ENCODE measurements at places on chromosomes 12 and 14.

DNA sequence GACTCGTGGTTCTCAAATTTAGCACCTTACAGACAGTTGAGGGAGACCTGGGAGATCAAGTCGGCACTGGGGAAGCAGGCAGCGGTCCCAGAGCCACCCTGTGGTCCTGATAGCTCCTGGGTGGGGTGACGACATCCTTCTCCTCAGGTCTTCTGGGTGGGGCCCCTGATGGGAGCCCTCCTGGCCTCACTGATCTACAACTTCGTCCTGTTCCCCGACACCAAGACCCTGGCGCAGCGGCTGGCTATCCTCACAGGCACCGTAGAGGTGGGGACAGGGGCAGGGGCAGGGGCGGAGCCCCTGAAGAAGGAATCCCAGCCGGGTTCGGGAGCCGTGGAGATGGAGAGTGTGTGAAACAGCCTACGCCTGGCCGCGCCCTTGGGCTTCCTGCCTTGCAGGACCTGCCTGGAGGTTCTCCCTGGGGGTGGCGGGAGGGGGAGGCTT lies 2.6 kb downstream of the AQP6 start:
- no peak for DNase-seq

GRCh38 chr12:42865282-42865681 lies 275.7 kb upstream of the PRICKLE1 start:
- no peak for DNase-seq

DNA sequence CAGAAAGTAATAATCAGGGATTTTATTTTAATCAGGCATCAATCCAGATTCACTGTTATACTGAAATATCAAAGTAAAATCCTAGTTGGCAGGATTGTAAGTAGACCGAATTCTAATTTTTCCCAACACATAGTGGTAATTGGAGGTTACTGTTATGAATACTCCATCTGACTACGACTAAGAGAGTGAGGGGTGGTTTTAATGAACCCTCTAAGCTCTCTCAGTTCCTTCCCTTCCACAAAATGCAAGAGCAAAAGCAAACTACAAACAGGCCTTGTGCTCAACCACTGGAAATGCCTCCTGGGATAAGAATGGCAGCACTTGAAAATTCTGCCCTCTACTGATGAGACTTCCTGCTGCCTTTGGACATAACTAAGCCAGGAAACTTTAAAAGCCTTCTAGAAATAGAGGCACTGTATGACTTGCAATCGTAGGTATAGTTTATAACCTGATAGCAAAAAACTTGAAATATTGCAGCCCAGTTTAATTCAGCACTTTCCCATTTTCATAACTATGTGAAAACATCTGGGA lies 184.8 kb downstream of the SLC16A7 start:
- no peak for DNase-seq

DNA sequence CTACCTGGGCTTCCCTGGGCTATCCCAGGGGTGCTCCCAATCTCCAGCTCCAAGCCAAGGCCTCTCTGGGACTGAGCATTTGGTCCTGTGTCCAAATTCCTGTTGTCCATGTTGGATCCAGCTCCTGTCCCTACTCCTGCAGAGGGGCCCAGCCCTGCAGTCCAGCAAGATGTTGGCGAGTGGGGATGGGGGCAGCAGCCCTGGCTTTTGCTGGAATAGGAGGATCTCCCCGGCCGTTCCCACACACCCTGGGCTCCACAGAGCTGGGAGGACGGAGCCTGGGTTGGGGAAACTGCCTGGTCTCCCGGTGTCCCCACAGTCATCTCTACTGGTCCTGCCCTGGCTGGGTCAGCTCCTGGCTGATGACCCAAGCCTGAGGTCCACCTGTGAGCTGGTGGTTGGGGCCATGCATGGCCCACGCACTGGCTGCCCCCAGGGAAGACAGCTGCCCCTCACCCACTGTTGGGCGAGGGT lies 219.6 kb upstream of the C14orf180 start:
- no peak for DNase-seq

DNA sequence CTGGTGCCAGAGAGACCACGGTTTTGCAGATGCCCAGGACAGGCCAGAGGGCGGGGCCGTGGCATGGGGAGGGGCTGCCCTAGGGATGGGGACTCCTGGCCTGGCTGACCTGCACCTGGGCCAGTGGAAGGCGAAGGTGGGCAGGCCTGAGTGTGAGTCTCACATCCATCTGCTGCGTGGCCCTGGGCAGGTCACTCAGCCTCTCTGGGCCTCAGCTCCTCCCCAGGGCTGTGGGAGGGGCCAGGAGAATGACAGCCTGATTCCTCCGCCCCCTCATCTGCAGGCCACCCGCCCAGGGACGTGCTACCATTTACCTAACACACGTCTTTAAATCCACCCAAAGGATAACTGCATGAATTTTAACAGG lies 90.9 kb downstream of the GALNT9 start:
- DNase-seq: peak; percentile 25

- DNase-seq: no peak
Measured at GRCh38 chr14:53458368-53458814, 305.3 kb upstream of the DDHD1 start.

- no peak for DNase-seq
Measured at GRCh38 chr14:68510201-68511128, 282.4 kb downstream of the ZFP36L1 start.

DNA sequence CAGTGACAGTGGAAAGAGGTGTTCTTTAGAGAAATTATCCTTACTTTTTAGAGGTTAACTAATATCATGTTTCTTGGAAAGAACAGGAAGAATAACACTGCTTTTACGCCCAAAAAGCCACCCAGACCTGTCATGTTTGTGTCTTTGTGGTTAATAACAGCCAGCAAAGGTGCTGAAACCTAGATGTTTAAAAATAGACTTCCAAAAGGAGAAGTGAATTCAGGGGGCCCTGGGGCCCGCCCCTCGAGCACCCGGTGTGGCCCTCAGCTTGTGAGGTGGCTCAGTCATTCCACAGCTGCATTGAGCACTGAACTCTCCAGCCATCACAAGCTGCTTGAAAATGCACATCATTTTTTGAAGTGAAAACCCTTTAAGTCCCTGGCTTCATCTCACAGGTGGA lies 20.8 kb upstream of the AMN start:
- DNase-seq: no peak

- no peak for DNase-seq
Measured at GRCh38 chr12:72250346-72250745, 21.8 kb upstream of the TRHDE start.

DNA sequence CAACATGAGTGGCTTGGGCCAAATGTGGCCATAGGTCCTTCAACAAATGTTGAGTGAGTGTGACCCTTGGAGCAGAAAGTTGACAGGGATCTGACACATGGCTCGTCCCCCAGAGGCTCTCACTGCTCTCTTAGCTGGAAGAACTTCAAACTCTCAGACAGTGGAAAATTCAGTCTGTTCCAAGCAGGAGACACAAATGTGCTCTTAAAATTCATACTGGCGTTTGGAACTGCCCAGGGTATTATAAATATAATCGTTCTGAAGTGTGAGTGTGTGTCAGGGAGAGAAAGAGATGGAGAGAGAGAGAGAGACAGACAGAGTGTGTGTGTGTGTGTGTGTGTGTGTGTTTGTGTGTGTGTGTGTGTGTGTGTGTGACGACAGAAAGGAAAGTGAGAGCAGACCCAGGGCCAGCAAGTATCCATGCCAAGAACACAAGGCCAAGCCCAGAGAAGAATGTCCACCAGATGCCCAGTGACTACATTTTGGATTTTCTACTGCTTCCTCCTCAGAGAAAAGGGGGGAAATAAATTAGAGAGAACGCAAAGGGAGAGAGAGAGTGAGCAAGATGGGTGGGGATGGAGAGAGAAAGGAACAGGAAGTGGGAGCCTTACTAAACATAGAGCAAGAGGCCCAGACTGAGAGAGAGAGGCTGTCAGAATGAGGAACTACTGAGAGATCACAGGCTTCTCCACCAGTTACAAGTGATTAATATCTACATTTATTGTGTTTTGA lies 193.6 kb upstream of the NUDT4 start:
- DNase-seq: no peak

DNA sequence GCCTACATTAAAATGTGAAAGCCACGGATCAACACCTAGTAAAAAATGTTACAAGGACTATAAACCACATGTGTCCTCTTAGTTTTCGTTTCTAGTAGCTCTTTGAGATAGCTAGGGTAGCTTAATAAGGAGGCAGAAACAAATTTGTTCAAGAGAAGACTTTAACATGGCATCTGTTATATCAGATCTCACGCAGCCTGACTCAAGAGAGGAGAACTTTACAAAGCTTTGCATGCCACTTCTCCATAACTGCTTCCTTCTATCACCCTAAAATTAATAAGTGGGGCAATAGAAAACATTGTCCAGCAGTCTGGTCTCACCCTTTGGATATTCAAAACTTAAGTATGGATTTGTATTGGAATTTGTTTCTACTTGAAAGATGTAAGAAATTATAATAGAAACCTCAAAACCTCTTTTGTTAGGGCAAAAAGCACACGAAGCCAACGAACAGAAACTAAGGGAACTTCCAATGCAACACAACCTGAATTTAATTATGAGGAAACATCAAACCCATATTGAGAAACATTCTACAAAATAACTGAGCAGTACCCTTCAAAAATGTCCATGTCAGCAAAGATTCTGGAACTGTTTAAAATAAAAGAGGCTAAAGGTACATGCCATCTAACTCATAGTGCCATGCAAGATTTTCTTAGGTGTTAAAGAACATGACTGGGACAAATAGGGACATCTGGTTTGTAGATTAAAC lies 194.8 kb downstream of the LRIG3 start:
- no peak for DNase-seq

GRCh38 chr12:130655010-130655409 lies 61.1 kb downstream of the RIMBP2 start:
- no peak for DNase-seq

GRCh38 chr12:4825011-4825858 lies 84.5 kb upstream of the KCNA1 start:
- no peak for DNase-seq

GRCh38 chr12:119036878-119037825 lies 55.8 kb downstream of the SRRM4 start:
- DNase-seq: peak; percentile 28

GRCh38 chr14:103657471-103657870 lies 28.5 kb downstream of the KLC1 start:
- no peak for DNase-seq

Measured in activated T-cell treated with anti-CD3 and anti-CD28 coated beads, Interleukin-2, amount 50 U/mL, for 48 hours (primary cell).